ENCODE measurements at places on chromosomes 6 and 20.

GRCh38 chr6:3325210-3325609 lies 66.5 kb downstream of the PSMG4 start:
- DNase-seq = peak; percentile 74

GRCh38 chr6:119328892-119329793 lies 20.4 kb downstream of the MAN1A1 start:
- DNase-seq = no peak

DNA sequence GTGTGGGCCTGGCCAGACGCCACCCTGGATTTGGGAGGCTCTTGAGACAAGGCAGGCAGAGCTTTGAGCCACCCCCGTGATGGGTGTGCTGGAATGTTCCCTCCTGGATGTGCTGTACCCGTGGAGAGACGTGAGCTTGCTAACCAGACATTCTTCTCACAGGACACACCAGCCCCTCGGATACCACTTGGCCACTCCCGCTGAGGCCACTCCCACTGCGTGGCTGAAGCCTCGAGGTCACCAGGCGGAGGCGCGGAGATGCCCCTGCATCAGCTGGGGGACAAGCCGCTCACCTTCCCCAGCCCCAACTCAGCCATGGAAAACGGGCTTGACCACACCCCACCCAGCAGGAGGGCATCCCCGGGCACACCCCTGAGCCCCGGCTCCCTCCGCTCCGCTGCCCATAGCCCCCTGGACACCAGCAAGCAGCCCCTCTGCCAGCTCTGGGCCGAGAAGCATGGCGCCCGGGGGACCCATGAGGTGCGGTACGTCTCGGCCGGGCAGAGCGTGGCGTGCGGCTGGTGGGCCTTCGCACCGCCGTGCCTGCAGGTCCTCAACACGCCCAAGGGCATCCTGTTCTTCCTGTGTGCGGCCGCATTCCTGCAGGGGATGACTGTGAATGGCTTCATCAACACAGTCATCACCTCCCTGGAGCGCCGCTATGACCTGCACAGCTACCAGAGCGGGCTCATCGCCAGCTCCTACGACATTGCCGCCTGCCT lies 14.1 kb downstream of the SLCO4A1 start:
- no peak for DNase-seq

DNA sequence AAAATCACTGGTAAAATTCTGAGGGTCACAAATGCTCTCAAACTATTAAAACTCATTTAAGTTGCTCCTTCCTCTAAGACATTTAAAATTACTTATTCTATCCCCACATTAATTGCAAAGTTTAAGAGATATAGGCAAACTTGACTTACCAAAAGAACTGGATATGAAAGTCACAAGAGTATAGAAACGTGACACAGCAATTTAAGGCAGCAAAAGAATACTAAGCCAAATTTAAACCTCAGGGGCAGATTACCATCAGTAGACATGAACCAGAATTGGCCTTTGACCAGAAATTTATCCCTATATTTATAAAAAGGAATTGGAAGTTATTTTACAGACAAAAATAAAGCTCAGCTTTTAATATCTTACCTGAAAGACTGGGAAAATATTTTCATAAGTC lies 56.0 kb downstream of the MAP3K7 start:
- no peak for DNase-seq

GRCh38 chr6:38443352-38444144 lies 196.2 kb downstream of the BTBD9 start:
- no peak for DNase-seq

- DNase-seq = peak; percentile 91
These were observed 278.2 kb upstream of the SUPT3H start for GRCh38 chr6:45655745-45656476.

DNA sequence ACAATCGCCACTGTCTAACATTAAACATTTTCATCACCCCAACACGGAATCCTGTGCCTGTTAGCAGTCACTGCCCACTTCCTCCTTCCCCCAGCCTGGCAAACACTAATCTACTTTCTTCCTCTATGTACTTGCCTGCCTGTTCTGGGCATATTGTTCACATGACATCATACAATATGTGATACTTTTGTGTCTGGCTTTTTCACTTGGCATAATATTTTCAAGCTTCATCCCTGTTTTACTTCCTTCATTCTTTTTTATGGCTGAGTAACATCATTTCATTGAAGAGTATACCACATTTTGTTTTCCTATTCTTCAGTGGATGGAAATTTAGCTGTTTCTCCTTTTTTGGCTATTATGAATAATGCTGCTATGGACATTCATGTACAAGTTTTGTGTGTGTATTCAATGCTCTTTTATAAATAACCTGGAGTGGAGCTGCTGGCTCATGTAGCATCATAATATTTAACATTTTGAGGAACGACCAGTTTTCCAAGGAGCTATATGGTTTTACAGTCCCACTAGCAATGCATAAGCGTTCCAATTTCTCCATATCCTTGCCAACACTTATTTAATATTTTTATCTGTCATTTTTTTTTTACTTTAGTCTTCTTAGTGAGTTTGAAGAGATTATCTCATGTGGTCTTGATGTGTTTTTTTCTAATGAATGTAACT lies 360.1 kb downstream of the HDGFL1 start:
- DNase-seq = peak; percentile 48

DNA sequence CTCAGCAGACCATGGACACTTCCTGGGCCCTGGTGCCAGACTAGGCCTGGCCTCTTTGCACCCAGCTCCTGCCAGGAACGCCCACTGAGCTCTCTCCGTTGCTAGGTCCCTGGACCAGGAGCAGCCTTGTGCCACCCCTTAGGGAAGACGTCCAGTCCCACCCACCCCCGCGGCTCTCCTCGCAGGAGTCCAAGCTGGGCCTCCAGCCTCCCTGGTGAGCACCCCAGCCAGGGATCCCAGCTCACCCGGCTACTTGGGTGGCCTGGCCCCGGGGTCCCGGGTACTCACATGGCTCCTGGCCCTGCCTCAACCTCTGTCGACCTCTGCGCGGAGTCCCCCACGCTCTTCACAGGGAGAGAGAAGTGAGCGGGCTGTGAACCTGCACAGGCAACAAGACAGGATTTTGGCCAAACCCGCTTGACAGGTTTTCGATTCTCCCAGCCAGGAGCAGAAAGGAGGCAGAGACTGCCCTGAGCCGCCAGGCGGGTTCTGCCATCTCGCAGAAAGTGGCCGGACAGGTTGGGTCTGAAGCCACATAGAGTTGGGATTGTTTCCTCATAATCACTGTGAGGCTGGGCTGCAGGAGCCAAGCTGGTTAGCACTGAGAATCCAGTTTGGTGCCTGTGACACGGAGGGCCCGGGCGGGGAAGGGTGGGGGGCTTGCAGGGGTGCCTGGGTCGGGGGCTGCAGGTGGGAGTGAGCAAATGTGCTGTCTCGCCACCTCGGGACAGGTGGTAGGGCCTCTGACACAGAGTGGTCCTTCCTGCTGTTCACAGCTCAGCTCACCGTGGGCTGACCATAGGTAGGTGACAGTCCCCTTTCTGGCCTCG lies at the start of gene RBBP8NL:
Gene RBBP8NL, minus strand, starts transcription at position 368 of the 830 bp plus-strand sequence. CDS start 7,892 bp downstream, outside the sequence.
- no peak for DNase-seq

GRCh38 chr6:140857739-140858380 lies 1274.9 kb upstream of the GJE1 start:
- peak; percentile 97 for DNase-seq

- DNase-seq = no peak
These were observed 186.2 kb downstream of the ERMARD start for GRCh38 chr6:169937389-169938261.

- no peak for DNase-seq
These were observed 21.3 kb upstream of the BEND6 start for GRCh38 chr6:56933650-56934049.

DNA sequence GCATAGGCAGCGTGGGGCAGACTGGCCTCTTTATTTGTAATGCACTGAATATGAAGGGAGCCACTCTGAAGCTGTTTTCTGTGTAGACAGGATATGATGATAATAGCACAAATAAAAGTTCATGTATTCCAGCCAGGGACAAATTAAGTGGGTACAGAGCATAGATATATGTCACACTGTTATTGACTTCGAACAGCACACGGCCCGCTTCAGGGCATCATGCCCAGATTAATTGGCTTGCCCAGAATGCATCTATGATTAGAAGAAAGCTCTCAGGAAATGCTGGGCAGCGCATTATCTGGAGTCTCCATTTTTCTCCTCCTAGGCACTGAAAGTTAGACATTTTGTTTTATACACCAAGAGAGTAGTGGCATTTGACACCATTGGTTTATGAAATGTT lies 26.3 kb upstream of the SASH1 start:
- DNase-seq = no peak

- no peak for DNase-seq
These were observed 738.6 kb downstream of the C6orf118 start for GRCh38 chr6:164570801-164571200.

GRCh38 chr6:19368511-19368910 lies 468.7 kb upstream of the ID4 start:
- peak; percentile 50 for DNase-seq

GRCh38 chr20:7010527-7010926 lies 243.0 kb downstream of the BMP2 start:
- DNase-seq = peak; percentile 22

DNA sequence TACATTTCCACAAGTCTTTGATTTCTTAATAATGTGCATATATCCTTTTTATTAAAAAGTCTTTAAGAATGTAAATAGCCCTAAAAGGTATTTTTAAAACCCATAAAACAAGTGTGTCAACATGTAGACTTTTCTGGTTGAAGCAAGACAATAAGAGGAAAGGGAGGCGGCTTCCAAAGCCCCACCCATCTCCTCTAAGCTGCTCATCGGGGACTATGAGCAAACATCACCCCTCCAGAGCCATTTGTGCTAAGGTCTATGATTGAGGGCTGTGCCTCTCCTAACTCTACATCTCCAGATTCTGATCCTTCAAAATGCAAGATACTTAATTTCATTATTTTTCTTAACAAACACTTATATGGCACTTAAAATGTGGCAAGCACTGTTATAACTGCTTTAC lies 2.5 kb upstream of the NAA20 start:
- peak; percentile 26 for DNase-seq
